ENCODE measurements at places on chromosomes 3 and 15.

- no peak for DNase-seq
These were observed 45.9 kb downstream of the POLR2M start for GRCh38 chr15:57752436-57752835.

GRCh38 chr3:160126761-160127160 lies 98.5 kb upstream of the C3orf80 start:
- DNase-seq: no peak

DNA sequence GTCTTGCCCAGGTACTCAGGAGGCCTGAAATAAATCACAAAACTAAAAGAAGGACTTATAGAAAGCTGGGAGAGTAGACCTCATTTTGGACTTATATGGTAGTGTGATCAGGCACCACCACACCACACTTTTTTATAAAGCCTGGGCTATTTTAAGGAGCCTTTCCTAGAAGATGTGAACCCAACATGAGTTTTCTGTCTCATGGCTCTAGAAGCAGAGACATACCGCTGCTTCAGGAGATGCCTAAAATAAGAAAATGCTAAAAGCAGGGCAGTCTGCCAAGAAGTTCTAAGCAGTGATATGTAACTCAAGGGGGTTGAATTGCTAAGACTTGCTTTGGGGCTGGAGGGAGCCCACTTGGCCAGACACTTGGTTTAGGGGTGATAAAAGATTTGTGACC lies 49.6 kb downstream of the SUMF1 start:
- no peak for DNase-seq

DNA sequence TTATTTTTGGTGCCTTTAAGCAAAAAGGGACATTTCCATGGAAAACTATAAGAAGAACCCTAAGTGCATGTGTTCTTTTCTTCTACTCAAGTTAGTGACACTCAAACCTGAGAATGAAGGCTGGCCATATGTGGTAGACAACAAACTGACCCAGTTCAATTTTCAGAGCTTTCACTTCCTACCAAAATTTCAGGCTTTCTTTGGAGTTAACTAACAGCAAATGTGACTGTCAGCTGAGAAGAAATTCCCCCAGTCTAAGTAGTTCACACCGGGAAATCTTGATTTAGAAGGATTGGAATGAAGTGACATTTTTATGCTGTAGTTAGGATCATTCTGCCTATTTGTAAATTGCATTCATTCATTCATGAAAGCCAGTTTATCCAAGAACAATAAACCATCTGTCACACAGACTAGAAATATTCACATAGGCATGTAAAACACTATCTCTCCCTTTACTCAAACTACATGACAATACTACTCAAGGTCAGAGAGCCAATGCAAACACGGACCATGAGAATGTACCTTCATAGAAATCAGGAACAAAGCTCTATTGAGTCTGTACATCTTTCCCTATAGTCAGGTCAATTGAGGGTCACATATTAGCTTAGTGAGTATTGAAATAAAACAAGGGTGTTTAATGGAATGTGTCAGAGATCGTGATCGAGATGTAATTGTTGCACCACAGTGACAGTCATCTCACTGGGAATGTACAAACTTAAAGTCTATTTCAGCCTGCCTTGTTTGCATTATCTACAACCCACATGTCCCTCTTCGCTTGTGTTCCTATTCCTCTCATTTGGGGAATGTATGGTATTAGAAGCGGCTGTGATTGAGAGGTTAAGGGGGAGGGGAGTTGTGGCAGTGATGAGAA lies 113.8 kb upstream of the TGFBR2 start:
- no peak for DNase-seq

DNA sequence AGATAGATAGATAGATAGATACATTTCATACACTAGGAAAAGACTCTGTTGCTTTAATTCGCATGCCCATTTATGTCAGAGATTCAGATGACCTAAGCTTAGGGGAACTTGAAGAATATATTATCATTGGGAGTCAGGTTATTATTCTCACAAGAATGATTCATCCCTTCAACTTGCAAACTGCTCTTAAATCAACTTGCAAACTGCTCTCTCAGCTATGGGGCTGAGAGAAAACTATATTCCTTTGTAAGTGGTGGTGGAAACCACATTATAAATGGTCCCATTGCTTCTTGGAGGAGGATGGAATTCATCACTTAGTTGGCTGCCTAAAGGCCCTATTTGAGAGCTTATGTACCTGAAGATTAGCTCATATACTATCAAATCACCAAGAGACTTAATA lies 160.9 kb upstream of the STAC start:
- DNase-seq: no peak

DNA sequence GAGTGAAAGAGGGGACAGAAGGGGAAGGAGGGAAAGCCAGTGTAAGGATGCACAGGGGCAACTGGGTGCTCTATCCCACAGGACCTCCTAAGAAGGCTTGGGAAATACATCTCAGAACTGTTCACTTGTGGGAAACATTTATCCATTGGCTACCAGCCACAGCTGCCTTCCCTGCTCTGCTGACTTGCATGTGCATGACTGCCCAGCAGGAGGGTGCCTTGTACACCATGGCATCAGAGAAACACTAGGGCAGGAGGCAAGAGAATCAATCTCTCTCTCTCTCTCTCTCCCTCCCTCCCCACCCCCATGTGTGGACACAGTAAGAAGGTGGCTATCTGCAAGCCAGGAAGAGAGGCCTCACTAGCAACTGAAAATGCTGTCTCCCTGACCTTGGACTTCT lies 62.9 kb upstream of the ZBTB38 start:
- no peak for DNase-seq

- no peak for DNase-seq
These were observed 69.2 kb upstream of the MFGE8 start for GRCh38 chr15:88982304-88982945.

DNA sequence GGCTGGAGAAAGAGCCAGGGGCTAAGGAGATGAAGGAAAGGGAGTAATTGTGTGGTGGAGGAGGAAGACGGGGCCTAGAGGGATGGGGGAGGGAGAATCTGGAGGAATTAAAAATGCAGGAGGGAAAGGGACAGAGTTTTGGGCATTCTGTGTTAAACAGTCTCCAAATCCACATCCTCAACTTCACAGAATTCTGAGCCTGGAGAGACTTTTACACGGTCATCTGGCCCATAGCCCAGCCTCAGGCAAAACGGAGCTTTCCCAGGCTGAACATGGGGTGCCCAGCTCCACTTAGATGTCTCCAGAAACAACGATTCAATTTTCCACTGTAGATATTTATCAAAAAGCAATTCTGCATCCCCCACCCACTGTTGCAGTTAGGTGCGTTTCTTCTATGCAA lies 137.6 kb upstream of the HACD2 start:
- DNase-seq: no peak

GRCh38 chr15:70494852-70495571 lies 268.3 kb downstream of the UACA start:
- DNase-seq: no peak

- no peak for DNase-seq
These were observed 12.1 kb upstream of the POLG start for GRCh38 chr15:89346516-89347231.

GRCh38 chr15:87490666-87491065 lies 765.9 kb downstream of the NTRK3 start:
- DNase-seq: no peak

- no peak for DNase-seq
These were observed 63.7 kb upstream of the SENP5 start for GRCh38 chr3:196803891-196804468.

DNA sequence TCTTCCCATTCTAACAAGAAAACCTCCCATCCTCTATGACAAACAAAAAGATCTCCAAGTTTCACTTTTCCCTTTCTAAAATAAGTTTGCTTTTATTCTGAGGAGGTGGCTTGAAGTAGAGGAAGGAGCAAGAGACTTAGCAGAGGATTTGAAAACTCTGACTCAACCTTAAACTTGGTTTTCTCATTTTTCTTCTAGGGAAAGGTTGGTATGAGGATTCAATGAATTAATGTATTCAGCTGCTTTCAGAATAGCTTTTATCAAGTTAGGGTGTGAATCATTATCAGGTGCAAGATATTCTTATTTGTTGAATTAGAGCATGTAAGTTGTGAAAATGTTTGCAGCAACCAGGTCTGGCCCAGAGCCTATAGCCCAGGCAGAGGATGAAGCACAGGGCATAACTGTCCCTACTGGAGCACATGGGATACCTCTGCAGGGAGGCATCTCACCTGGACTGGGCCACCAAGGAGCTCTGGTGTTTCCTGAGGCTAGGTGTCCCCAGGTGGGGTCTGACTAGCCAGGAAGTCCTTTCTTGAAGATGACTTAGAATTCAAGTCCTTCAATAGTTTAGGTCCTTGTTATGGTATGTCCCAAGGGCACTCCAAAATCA lies 42.3 kb downstream of the SATB1 start:
- DNase-seq: no peak

DNA sequence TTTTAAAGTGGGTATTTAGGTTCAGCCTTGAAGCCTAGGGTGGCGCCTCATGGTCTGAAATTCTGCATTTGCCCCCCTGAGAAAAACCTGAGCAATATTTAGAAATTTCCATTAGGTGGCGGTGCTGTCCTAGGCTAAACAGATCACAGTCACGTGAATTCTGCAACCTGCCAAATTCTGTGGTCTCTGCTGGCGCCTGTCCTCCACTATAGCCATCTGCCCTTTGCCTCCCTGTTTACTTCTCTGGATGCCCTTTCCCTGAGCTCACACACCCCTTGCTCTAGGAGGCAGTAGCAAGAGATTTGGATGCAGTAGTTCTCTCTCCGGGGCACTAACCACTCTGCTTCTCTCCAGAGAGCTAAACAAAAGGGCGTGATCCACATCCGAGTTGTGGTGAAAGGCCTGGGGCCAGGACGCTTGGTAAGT lies 9.1 kb downstream of the MRPS11 start:
- DNase-seq: no peak

DNA sequence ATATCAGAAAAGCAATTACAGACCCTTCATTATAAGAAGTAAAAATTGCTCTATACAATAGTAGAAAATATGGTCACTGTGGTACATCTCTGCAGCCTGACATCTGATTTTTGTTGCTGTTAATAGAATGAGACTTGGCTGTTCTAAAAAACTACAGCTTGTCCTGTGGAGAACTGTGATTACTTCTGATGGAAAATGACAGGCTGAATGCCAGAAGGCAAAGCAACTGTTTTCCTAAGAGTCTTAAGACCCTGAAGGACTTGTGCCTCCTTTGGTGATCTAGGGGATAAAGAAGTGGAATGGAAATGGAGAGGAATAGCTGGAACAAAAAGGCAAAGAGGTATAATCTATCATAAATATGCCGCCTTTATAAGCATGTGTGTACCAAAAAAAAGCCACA lies 314.8 kb downstream of the BCHE start:
- no peak for DNase-seq

GRCh38 chr3:16801698-16802097 lies 83.1 kb upstream of the PLCL2 start:
- no peak for DNase-seq

- no peak for DNase-seq
These were observed 1.1 kb upstream of the CSK start for GRCh38 chr15:74780523-74781430.

GRCh38 chr15:45111390-45112142 lies 2.4 kb downstream of the DUOX2 start:
- DNase-seq: no peak

DNA sequence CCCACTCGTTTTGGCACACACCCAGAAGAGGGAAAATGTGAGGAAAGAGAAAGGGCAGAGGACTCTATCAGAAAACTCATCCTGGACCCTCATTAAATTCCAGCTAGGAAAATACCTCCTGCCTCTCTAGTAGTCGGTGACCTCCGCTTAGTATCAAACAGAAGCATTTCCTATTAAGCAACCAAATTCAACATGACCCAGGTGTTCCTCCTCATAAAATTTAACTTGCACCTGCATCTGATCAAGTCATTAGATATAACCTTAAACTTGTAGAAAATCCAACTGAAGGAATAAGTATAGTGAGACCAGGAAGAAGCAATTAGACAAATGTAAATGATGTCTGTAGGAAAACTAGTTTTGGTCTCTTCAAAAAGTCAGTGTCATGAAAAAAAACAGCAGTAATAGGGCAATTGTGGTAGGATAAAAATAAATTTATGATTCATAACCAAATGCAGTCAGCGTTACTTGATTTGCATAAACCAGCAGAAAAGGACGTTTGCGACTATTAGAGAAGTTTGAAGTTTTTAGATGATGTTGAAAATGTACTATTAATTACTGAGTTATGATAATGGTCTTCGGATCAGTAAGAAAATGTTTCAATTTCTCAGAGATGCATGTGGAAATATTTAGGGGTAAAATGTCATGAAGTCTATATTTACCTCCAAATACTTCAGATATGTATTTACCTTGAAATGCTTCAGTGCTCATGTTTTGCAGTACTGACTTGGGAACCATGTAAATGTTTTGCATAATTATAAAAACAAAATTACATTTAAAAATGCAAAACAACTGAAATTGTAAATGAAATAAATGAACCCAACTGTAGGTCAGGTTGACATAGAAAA lies 44.6 kb downstream of the LDHAL6B start:
- no peak for DNase-seq

GRCh38 chr3:101796077-101796680 lies 17.2 kb downstream of the NXPE3 start:
- DNase-seq: no peak

- no peak for DNase-seq
These were observed 218.0 kb downstream of the ZBBX start for GRCh38 chr3:167162083-167162482.

- DNase-seq: peak; percentile 17
These were observed 24.5 kb upstream of the RAD18 start for GRCh38 chr3:8987645-8988383.

- no peak for DNase-seq
These were observed 6.6 kb downstream of the ISLR2 start for GRCh38 chr15:74136814-74137536.

GRCh38 chr3:36060950-36061349 lies 319.4 kb upstream of the STAC start:
- DNase-seq: no peak

- DNase-seq: no peak
These were observed 57.9 kb upstream of the DLG1 start for GRCh38 chr3:197356275-197356674.

DNA sequence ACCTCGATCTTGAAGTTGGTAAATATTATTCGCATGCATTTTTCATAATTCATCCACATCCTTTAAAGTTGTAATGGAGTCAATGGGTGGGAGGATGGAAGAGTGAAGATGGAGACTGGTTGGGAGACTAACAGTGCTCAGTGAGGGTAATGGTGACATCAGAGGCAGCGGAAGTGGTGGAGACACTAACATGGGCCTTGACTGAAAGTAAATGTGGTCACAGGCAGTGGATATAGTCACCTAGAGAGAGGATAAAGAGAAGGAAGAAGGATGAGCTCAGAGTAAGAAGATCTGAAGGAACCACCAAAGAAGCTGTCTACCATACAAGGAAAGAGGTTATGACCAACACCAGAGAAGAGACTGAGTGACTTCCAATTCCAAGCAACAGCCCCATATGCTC lies 281.6 kb upstream of the STT3B start:
- DNase-seq: no peak

- DNase-seq: no peak
These were observed 90.3 kb downstream of the ASB7 start for GRCh38 chr15:100692671-100693070.

- DNase-seq: no peak
These were observed 37.1 kb upstream of the CP start for GRCh38 chr3:149258714-149259113.
